ENCODE measurements at places on chromosomes 7 and 10.

- no peak for DNase-seq
Observed at GRCh38 chr10:22760025-22760424, 45.6 kb upstream of the PIP4K2A start.

- no peak for DNase-seq
Observed at GRCh38 chr10:75707080-75707840, 275.8 kb downstream of the LRMDA start.

- peak; percentile 22 for DNase-seq
Observed at GRCh38 chr7:39948375-39948955, 1.6 kb upstream of the CDK13 start.

GRCh38 chr7:144470078-144470477 lies 66.6 kb upstream of the NOBOX start:
- no peak for DNase-seq

- no peak for DNase-seq
Observed at GRCh38 chr7:15751191-15751701, 64.8 kb upstream of the MEOX2 start.
